ENCODE measurements at places on chromosomes 3 and 15. TPM values are rescaled to one million over a fixed set of nuclear protein-coding genes. Genes with fewer than 3 reads are reported as not detected.

DNA sequence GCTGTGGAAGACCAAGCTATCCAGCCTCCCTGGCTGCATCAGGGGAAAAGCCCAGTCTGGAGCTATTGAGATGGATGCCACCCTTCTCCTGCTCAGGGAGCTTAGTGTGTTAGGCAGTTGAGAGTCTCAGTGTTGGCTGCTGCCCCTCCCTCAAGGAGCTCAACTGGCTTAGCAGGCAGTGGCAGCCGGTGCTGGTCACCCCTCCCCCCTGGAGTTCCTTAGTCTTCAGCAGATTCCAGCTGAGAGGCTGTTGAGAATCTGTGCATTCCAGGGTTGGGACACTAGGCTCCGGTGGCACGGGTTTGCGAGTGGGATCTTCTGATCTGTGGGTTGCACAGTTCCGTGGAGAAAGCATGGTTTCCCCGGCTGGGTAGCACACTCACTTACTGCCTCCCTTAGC is 883.8 kb downstream of the NSUN3 start:
- no peak overlapping the region for H3K4me3 ChIP-seq
- no peaks in the 10 kb centered on the region for H3K4me1 ChIP-seq
- DNase-seq: no peak
- no peaks in the 10 kb centered on the region for H3K36me3 ChIP-seq

DNA sequence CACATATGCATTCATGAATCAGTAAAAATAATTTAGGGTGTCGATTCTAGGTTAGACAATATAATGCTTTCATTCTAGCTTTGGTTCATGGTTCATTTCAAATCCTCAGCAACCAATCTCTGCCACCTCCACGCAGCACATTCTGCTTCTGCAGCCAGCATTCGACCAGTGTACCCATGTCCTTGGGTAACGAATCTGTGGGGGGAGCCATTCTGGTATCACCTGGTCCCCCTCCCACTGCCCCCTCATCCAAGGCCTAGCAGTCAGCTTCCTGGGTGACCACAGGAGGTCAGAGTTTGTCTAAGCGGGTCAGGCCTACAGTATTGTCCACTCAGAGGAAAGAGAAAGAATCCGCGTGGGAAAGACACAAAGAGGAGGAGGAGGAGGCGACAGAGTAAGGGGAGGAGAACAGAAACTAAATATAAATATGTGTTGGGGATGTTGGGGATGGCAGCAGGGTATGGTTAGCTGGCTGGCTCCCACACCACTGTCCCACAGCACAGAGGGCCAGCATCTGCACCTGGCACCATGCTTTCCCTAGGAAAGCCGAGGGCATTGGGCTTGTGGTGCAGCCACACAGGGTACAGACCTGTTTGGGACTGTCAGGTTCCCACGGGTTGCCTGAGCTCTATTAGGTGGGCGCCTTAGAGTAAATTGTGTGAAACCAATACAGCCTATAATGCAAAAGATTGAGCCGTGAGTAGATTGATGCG is 12.1 kb downstream of the PAK6 start:
- H3K36me3 ChIP-seq: no peaks in the 10 kb centered on the region
- no peaks in the 10 kb centered on the region for H3K27me3 ChIP-seq
- H3K4me1 ChIP-seq: peaks cover 10% of the 10 kb centered on the region
- no peak for DNase-seq
- H3K27ac ChIP-seq: no peak overlapping the region
- H3K4me3 ChIP-seq: no peak overlapping the region

- peaks cover 5% of the 10 kb centered on the region for H3K4me1 ChIP-seq
- H3K4me3 ChIP-seq: no peak overlapping the region
Observed at GRCh38 chr15:71705151-71705550, 105.2 kb upstream of the NR2E3 start.

GRCh38 chr3:127817406-127817841 is 4.9 kb downstream of the MGLL start:
- H3K4me3 ChIP-seq: no peak overlapping the region
- H3K4me1 ChIP-seq: peaks cover 73% of the 10 kb centered on the region
- peaks cover 6% of the 10 kb centered on the region for H3K36me3 ChIP-seq
- DNase-seq: peak; percentile 40
- H3K27ac ChIP-seq: peak overlapping the region; percentile 87
- H3K27me3 ChIP-seq: no peaks in the 10 kb centered on the region

ACKR4 gene
- 0.18 TPM for total RNA-seq

Data from right lobe of liver (tissue), 6 donors.